ENCODE measurements at places on chromosomes 3 and 15. TPM values are rescaled to one million over a fixed set of nuclear protein-coding genes. Genes with fewer than 3 reads are reported as not detected.

DNA sequence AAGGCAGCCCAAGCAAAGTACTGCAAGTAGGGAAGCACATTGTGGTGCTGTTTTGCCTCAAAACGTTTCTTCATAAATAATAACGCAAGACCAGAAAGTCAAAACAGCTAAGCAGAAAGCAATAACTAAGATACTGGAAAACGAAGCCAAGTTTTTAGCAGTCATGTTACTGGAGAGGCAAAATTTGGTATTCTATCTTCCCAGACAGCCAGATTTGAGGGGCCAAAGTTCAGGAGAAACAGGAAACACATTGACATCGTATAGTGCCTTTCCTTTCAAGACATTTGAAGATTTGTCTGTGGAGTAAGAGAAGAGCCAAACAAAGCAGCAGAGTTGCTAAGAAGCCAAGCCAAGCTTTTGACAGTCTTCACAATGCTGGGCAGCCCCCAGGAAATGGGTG, 843.6 kb upstream of the NECTIN3 start:
- H3K4me3 ChIP-seq: no peak overlapping the region
- no peaks in the 10 kb centered on the region for H3K36me3 ChIP-seq
- no peaks in the 10 kb centered on the region for H3K27me3 ChIP-seq
- no peak overlapping the region for H3K27ac ChIP-seq

The SI gene
- not detected for total RNA-seq

The PRR23B gene
- not detected for total RNA-seq

- no peak overlapping the region for H3K27ac ChIP-seq
- H3K36me3 ChIP-seq: peaks cover 68% of the 10 kb centered on the region
- no peak for DNase-seq
These were observed 149.7 kb upstream of the LRRFIP2 start for GRCh38 chr3:37324131-37324530.

DNA sequence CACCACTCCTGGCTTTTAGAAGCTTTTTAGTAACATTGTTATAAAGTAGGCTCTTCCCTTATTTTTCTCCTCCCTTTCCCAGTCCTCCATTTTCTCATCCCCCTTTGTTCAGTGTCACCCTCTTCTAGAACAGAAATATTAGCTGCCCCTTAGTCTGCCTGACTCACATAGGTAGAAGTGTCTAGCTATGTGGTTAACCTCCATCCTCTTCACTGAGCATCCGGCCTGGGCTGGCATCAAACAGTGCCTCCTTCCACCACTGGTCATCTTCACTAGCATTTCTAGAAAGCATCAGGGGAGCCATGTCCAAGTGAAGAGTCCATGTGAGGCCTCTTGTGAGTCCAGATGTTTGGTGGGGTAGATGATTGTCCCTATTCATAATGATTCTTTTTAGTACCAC, 70.0 kb upstream of the SKOR1 start:
- no peak overlapping the region for H3K27ac ChIP-seq
- DNase-seq: no peak
- no peaks in the 10 kb centered on the region for H3K36me3 ChIP-seq

DNA sequence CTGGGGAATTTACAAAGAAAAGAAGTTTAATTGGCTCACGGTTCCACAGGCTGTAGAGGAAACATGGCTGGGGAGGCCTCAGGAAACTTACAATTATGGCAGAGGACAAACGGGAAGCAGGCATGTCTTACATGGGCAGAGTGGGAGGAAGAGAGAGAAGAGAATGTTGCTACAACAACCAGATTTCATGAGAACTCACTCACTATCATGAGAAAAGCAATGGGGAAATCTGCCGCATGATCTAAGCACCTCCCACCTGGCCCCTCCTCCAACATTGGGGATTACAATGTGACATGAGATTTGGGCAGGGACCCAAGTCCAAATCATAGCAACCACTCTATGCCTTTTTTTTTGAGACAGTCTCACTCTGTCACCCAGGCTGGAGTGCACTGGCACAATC, 28.8 kb downstream of the PCNP start:
- H3K4me3 ChIP-seq: no peak overlapping the region
- H3K36me3 ChIP-seq: no peaks in the 10 kb centered on the region
- H3K27me3 ChIP-seq: no peaks in the 10 kb centered on the region
- DNase-seq: no peak
- no peak overlapping the region for H3K27ac ChIP-seq

Data from upper lobe of left lung (tissue), 6 donors.